Gastroesophageal sphincter (tissue), 4 donors: ENCODE measurements at places on chromosomes 2 and 18.
A peak's percentile ranks its signal among the peaks of the same experiment; 100 is the strongest.

GRCh38 chr2:204321910-204322751, 223.1 kb upstream of the PARD3B start:
- H3K27ac ChIP-seq: no peak overlapping the region
- H3K4me3 ChIP-seq: no peak overlapping the region

- H3K27ac ChIP-seq: peak overlapping the region; percentile 2
- no peaks in the 10 kb centered on the region for H3K4me1 ChIP-seq
- no peaks in the 10 kb centered on the region for H3K36me3 ChIP-seq
These were observed 177.8 kb upstream of the EPAS1 start for GRCh38 chr2:46119453-46119852.

DNA sequence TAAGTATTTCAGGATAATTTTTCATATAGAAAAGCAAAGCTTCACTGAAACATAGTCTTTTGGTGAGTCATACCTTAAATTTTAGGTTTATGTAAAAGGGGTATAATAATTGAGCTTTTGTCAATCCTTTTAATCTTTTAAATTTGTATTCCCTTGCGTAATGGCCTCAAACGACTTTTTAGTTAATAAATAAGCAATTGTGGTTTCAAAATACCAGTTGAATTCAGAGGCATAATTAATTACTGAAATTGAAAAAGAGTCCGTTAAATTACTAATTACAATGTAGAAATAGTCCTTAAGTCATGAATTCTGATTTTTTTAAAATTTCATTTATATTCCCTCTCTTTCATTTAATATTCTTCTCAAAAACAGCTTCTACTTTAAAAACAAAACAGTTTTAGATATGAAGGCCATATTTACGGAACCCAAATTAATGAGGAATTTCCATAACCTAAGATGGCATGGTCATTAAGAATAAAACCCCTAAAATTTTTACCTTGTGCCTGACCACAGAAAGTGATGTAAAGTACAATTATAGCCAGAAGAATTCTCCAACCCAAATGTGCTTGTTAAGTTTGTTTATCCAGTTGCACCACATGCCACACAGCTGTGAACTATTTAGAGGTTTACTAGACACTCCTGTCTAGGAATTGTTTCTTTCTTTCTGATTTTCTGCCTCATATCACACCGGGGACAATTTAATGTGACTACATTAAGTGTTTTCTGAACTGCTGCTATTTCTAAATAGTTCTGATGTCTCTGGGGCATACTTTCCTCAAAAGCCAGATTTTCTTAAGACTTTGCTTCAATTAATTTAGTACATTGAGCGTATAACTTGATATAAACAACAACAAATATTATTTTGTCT, 60.7 kb upstream of the ITGA4 start:
- no peaks in the 10 kb centered on the region for H3K27me3 ChIP-seq
- no peak overlapping the region for H3K4me3 ChIP-seq
- no peak overlapping the region for H3K27ac ChIP-seq
- ATAC-seq: no peak
- no peaks in the 10 kb centered on the region for H3K4me1 ChIP-seq

- no peaks in the 10 kb centered on the region for H3K36me3 ChIP-seq
- no peak overlapping the region for H3K4me3 ChIP-seq
These were observed 6.6 kb upstream of the BARD1 start for GRCh38 chr2:214816008-214816533.

DNA sequence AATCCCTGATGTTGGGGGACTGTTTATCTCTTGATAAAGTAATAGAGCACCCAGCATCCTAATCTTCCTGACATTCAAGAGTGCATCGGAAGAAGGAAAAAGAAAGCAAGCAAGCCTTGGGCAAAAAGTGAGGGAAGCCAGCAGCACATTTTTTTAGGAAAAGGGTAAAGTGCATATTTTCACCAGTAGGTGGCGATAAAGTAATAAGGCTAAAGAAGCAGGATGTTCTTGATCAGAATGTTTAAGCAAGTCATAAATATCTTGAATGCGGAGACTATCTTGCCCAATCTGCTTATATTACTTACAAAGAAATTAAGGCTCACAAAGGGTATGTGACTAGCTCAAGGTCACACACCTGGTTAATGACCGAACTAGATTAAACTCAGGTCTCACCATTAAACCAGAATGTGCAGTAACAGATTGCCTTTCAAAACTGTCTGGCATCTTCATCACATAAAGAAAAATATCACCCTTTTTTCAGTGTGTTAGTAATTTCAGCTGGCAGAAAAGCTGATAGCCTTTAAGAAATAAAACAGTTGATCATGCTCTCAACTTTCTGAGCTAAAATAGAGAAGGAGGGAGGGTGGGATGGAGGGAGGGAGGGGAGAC, 83.8 kb downstream of the VIT start:
- H3K4me1 ChIP-seq: peaks cover 13% of the 10 kb centered on the region
- no peaks in the 10 kb centered on the region for H3K36me3 ChIP-seq
- H3K27me3 ChIP-seq: no peaks in the 10 kb centered on the region
- no peak overlapping the region for H3K4me3 ChIP-seq
- H3K27ac ChIP-seq: no peak overlapping the region

GRCh38 chr2:6946722-6947121, 29.5 kb downstream of the RNF144A start:
- peaks cover 4% of the 10 kb centered on the region for H3K4me1 ChIP-seq
- no peak for ATAC-seq
- no peak overlapping the region for H3K4me3 ChIP-seq

- H3K27me3 ChIP-seq: no peaks in the 10 kb centered on the region
- no peak overlapping the region for H3K27ac ChIP-seq
- no peaks in the 10 kb centered on the region for H3K4me1 ChIP-seq
These were observed 280.7 kb upstream of the HNRNPA3 start for GRCh38 chr2:176931588-176932563.

DNA sequence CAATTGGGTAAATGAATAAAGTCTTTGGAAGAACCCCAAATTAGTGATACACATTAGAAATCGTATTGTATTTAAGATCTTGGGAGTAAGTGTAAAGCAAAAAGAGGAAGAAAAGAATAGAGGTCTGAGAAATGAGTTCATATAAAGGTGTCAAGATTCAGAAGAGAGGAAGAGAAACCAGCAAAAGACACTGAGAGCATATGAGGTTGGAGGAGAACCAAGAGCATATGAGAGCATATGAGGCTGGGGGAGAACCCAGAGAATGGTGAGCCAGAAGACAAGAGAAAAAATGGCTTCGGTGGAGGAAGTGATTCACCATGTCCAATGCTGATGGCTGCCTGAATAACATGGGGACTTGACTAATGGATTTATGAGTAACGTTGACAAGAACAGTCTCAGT, 620.1 kb upstream of the GCFC2 start:
- H3K27me3 ChIP-seq: no peaks in the 10 kb centered on the region
- no peak for ATAC-seq
- H3K4me3 ChIP-seq: no peak overlapping the region
- H3K4me1 ChIP-seq: no peaks in the 10 kb centered on the region
- no peaks in the 10 kb centered on the region for H3K36me3 ChIP-seq
- no peak overlapping the region for H3K27ac ChIP-seq

DNA sequence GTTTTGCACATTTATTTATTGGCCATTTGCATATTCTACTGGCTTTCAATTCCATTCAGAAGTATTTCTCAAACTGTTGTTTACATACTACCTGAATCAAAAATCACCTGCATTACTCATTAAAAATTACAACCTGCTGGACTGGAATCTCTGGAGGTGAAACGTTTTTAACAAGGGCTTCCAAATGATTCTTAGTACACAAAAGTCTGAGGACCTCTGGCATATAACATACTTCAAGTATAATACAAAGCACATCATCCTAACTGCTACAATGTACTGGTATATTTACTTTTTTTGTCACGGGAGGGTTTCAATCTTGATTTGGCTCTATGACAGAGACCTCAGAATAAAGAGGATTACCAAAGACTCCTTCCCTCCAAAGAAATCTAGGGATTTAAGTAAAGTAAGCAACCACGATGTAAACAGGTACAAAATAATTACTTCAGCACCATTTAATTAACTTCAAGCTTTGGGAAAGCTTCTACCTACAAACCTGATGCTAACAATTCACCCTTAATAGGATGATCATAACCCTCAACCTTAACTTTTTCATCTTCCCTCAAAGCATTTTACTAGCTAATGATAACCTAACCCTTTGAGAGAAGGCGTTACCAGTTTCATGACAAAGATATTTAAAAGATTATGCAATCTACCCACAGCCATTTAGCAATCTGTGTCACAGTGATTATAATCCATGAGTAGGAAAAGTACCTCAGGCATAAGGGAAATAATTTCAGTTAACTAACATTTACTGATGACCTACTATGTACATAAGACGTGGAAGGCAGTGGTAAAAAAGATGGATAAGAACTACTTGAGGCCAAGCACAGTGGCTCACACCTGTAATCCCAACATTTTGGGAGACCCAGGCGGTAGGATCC, 24.7 kb downstream of the ATAD2B start:
- no peaks in the 10 kb centered on the region for H3K36me3 ChIP-seq
- peak; percentile 76 for ATAC-seq
- no peak overlapping the region for H3K27ac ChIP-seq
- peaks cover 8% of the 10 kb centered on the region for H3K4me1 ChIP-seq
- H3K27me3 ChIP-seq: no peaks in the 10 kb centered on the region
- H3K4me3 ChIP-seq: no peak overlapping the region

DNA sequence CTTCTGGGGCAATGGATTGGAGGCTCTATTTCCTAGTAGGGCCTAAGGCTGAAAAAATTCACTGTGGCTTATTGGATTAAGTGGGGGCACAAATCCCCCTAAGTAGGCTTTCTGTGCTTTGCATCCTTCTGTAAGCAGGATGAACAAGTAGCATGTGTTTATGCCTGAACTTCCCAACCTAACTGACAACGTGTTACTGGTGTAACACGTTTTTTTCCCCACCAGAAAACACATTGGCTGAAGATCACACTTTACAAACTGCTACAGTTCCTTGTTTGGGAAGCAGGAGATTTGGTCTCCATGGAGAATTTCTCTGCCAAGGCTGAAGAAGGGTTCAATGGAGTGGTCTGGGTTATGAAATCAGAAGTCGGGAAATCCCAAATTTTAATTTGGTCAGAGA, 7.2 kb upstream of the ITGA6 start:
- ATAC-seq: no peak
- H3K27ac ChIP-seq: no peak overlapping the region
- no peaks in the 10 kb centered on the region for H3K4me1 ChIP-seq
- no peaks in the 10 kb centered on the region for H3K36me3 ChIP-seq
- H3K4me3 ChIP-seq: no peak overlapping the region

DNA sequence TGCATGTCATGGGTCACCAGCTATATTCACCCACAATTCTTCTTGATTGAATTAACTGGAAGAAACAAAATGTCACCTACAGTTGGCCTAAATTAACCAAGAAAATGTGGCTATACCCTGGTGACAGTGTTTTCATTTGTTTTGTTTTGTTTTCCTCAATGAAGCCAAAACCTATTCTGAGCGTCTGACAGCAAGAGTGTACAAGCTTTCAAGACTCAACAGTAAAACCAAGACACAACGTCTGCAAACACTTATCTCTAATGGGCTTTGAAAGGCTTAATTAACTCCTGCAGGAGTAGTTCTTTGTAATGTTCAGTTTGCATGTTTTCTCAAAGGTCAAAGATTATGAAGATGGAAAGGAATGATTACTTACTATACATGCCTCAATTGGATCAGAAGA, 827.6 kb upstream of the KLHL29 start:
- H3K27ac ChIP-seq: no peak overlapping the region
- no peaks in the 10 kb centered on the region for H3K27me3 ChIP-seq
- H3K4me3 ChIP-seq: no peak overlapping the region

GRCh38 chr2:218357236-218358177, 850 bp downstream of the CATIP start:
- no peaks in the 10 kb centered on the region for H3K27me3 ChIP-seq
- H3K4me1 ChIP-seq: no peaks in the 10 kb centered on the region
- no peak overlapping the region for H3K4me3 ChIP-seq
- ATAC-seq: no peak
- no peaks in the 10 kb centered on the region for H3K36me3 ChIP-seq

GRCh38 chr18:417495-417894, 83.0 kb downstream of the COLEC12 start:
- H3K4me1 ChIP-seq: peaks cover 7% of the 10 kb centered on the region
- no peaks in the 10 kb centered on the region for H3K36me3 ChIP-seq
- peak overlapping the region; percentile 47 for H3K27ac ChIP-seq

DNA sequence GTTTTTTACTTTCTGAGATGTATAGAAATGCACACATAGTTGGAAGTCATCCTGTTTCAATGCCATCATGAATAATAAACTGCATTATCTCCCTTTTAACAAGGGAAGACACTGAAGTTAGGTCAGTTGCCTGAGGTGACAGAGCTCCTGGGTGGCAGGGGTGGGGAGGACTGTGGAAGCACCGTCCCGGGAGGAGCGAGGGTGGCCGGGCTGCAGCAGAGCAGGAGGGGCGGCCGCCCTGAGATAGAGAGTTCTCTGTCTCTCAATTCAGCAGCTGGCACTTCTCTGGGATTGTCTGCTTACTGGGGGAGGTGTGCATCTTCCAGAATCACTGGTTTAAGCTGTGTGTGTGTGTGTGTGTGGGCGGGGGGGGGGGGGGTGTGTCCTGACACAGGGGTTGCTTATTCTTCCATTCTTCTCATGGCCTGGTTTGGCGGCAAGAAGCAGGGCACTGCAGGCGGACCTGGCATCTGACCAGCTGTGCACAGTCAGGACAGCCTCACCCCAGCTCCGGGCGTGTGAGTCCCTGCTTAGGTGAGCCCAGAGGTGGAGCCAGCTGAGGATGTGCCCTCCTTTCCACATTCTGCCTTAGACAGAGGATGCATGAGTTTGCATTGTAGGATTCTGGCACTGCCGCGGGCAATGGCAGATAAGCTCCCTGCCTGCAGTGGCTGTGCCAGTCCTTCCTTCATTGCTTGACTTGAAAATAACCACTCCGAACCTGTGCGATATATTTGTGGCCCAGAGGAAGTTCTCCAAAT, 40.4 kb downstream of the VWA3B start:
- no peaks in the 10 kb centered on the region for H3K36me3 ChIP-seq
- no peak overlapping the region for H3K27ac ChIP-seq
- no peak overlapping the region for H3K4me3 ChIP-seq
- H3K4me1 ChIP-seq: no peaks in the 10 kb centered on the region
- no peak for ATAC-seq
- H3K27me3 ChIP-seq: no peaks in the 10 kb centered on the region

DNA sequence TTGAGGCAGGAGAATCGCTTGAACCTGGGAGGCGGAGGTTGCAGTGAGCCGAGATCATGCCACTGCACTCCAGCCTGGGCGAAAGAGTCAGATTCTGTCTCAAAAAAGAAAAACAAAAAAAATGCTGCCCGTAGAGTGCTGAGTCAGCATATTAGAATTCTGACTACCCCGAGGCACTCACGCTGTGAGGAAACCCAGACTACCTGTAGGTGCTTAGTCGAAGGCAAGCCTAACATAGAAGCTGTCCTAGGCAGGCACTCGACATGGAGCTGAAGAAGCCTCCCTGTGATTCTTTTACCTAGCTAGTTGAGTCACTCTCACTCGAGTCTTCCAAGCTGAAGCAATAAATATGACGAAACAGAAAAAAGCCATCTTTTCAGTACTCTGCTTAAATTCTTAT, 1323.2 kb upstream of the DDX18 start:
- no peaks in the 10 kb centered on the region for H3K36me3 ChIP-seq
- no peak overlapping the region for H3K27ac ChIP-seq
- ATAC-seq: no peak
- no peaks in the 10 kb centered on the region for H3K4me1 ChIP-seq
- no peak overlapping the region for H3K4me3 ChIP-seq
